ENCODE measurements at places on chromosomes 12 and 14. TPM values are rescaled to one million over a fixed set of nuclear protein-coding genes. Genes with fewer than 3 reads are reported as not detected.

Gene CATSPERB
- not detected for polyA plus RNA-seq

- DNase-seq = peak; percentile 9
Measured at GRCh38 chr14:36373982-36374673, 53.7 kb upstream of the MBIP start.

DNA sequence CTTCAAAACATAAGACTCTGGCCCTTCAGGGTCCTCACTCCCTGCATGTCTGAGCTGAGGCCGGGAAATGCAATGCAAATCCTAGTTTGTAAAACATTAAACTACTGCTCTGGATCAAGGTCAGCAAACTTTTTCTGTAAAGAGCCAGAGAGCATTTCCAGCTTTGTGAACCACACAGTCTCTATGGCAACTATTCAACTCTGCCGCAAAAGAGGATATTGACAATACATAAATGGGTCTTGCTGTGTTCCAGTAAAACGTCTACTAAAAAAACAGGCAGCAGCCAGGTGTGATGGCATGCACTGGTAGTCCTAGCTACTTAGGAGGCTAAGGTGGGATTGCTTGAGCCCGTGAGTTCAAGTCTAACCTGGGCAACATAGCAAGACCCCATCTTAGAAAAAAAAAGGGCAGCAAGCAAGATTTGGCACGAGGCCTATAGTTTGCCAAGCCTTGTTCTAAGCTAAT, 22.3 kb downstream of the DDX24 start:
- DNase-seq = no peak

- DNase-seq = no peak
Measured at GRCh38 chr14:87079416-87079815, 913.6 kb downstream of the GALC start.

DNA sequence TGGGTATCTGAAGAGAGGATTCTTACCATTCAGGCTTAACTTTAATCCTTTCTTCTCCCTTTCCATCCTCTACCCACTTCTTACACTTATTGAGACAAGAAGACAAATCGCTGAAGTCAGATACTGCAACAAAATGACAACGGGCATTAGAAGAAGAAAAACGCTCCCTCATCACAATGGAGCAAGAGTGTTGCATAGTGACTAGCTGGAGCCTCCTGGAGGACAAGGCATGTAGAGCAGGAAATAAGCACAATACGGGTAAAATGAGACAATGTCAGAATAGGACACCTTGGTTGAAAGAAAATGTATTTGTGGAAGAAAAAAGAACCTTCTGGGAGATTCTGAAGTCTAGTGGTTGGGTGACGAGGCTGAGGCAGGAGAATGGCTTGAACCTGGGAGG, 501.0 kb downstream of the RERGL start:
- DNase-seq = no peak

- no peak for DNase-seq
Measured at GRCh38 chr12:98817742-98818141, 172.7 kb downstream of the APAF1 start.

Measured in BJ (cell line).